ENCODE measurements at places on chromosomes 4 and X.

DNA sequence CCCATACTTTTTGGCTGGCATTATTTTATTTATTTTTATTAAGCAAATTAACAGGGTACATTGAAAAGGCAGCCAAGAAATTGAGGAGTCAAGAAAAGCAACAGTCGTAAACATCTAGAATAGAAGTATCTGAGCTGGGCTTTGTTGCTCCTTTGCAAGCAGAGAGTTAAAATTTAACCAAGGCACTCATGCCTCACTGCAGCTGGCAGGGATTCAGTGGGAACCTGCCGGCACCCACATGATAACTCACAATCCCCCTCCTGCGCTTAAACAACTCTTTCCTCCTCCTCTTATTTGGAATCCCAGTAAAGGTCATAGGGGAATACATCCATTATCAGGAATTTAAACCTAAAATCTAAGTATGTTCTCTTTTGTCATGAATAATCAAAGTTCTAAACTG, 115.5 kb downstream of the SOX3 start:
- no peak for DNase-seq
- no peaks in the 10 kb centered on the region for H3K36me3 ChIP-seq
- H3K27me3 ChIP-seq: no peaks in the 10 kb centered on the region
- H3K27ac ChIP-seq: no peak overlapping the region

DNA sequence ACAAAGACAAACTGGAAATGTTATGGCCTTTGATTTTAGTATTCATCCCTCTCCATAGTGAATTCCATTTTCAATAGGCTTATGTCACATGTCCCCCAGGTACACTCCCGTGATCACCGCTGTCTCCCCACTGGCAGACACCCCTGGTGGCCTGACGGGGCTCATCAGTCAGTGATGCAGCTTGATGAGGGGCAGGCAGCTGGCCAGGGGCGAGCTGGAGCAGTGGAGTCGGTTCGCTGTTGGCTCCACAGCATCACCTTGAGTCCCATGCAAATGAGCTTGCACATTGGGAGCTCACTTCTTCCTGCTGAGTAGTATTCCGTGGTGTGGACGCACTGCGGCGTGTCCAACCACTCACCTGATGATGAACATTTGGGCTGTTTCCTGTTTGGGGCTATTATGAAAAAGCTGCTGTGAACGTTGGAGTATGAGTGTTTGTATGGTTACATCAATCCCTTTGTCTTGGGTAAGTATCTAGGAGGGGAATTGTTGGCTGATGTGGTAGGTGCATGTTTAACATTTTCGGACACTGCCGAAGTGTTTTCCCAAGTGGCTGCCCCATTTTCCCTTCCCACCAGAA, 5.2 kb downstream of the TREX2 start:
- DNase-seq: no peak
- no peaks in the 10 kb centered on the region for H3K4me1 ChIP-seq
- H3K4me3 ChIP-seq: no peak overlapping the region
- peaks cover 12% of the 10 kb centered on the region for H3K27me3 ChIP-seq
- H3K36me3 ChIP-seq: no peaks in the 10 kb centered on the region

DNA sequence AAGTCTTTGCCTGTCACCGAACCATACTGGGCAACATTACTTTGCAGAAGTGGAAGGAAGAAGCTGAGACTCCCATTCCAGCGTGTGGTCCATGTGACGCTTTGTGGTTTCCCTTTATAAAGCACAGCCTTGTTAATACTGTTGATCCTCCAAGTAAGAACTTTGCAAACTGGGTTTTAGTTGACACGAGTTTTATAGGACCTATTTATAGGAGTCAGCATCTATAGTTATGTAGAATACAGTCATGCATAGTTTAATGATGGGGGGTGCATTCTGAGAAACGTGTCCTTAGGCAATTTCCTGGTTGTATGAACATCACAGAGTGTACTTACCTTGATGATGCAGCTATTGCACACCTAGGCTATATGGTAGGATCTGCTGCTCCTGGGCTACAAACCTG, 1879.4 kb upstream of the TENM3 start:
- peaks cover 2% of the 10 kb centered on the region for H3K36me3 ChIP-seq
- no peaks in the 10 kb centered on the region for H3K4me1 ChIP-seq
- no peak for DNase-seq
- H3K4me3 ChIP-seq: no peak overlapping the region

GRCh38 chr4:10958226-10958856, 273.8 kb upstream of the CLNK start:
- DNase-seq: no peak
- H3K27ac ChIP-seq: no peak overlapping the region
- H3K27me3 ChIP-seq: peaks cover 2% of the 10 kb centered on the region
- peaks cover 7% of the 10 kb centered on the region for H3K4me1 ChIP-seq
- no peak overlapping the region for H3K4me3 ChIP-seq

DNA sequence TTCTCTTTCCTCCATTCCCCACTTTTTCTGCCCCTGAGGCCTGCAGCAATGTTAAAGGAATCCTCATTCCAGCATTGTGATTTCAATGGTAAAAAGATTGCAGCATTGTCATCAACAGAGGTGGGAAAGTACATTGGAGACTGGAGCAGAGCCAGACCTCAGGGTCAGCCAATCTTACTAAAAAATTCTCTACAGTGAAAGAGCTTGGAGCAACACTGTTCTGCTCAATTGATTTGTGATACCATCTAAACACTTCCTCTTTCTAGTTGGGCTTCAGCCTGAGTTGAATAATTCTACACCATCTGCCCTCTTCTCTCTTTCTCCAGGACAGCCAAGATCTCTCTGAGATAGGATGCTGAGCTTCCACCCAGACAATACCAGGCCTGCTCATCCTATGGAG, 176.5 kb downstream of the AR start:
- H3K27ac ChIP-seq: no peak overlapping the region
- no peaks in the 10 kb centered on the region for H3K36me3 ChIP-seq
- no peak for DNase-seq

GRCh38 chr4:36277533-36277932, 3.9 kb upstream of the DTHD1 start:
- peaks cover 5% of the 10 kb centered on the region for H3K27me3 ChIP-seq
- no peak overlapping the region for H3K4me3 ChIP-seq
- peaks cover 6% of the 10 kb centered on the region for H3K36me3 ChIP-seq
- no peak overlapping the region for H3K27ac ChIP-seq
- no peak for DNase-seq
- peaks cover 26% of the 10 kb centered on the region for H3K4me1 ChIP-seq

DNA sequence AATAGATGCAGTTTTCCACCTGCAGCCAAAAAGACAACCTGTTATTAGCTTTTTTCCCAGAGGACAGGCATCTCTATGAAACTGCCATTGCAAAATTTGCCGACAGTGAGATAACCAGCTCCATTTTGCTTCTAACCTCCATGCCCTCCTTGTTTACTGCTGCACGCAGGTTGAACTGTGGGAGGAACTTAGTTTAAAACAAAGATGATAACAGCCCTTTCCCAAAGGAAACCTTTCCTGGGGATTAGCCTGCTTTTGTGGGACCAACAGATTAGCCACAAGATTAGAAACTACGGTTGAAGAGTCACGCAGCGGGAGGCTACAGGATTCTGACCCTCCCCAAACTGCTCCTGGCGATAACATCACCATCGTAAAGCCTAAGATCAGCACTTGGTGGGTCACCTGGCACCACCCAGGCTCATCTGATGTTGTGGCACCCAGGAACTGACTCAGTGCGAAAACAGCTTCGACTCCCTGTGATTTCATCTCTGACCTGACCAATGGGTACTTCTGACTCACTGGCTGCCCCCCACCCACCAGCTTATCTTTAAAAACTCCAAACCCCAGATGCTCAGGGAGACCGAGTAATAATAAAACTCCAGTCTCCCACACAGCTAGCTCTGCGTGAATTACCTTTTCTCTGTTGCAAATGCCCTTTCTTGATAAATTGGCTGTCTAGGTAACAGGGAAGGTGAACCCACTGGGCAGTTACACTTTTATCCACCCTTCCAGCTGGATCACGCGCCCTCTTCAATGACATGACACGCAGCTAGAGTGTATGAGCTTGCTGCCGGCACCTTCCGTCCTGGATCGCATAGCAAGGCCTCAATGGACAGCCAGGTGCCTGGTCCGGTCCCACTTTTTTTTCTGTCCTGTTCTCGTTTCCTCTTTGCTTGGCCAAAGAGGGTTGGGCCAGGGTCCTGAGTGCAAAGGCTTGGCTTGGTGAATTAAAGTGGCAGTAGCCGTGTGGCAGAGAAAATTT, 27.2 kb downstream of the NOP14 start:
- peak overlapping the region; percentile 87 for H3K4me3 ChIP-seq
- DNase-seq: peak; percentile 32
- no peaks in the 10 kb centered on the region for H3K27me3 ChIP-seq
- H3K4me1 ChIP-seq: peaks cover 37% of the 10 kb centered on the region
- H3K27ac ChIP-seq: peak overlapping the region; percentile 88

DNA sequence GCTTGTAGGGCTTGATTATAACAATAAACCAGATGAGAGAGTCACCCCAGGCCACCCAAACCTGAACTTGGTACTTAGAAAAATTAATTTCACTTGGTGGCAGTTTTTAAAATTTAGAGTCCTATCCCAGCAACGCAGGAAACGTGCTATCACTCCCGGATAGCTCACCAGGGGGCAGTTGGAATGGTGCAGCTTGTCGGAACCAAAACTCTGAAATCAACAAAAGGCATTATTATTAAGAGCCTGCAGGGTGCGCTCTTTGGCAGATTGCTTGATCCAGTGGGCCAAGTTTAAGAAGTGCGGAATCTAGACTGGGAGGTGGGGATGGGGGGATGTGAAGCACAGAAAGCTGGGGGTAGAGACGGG, 2.4 kb downstream of the FRAS1 start:
- H3K36me3 ChIP-seq: no peaks in the 10 kb centered on the region
- H3K27ac ChIP-seq: no peak overlapping the region
- peaks cover 22% of the 10 kb centered on the region for H3K4me1 ChIP-seq

- peaks cover 25% of the 10 kb centered on the region for H3K4me1 ChIP-seq
- H3K4me3 ChIP-seq: peak overlapping the region; percentile 63
- no peaks in the 10 kb centered on the region for H3K36me3 ChIP-seq
- H3K27ac ChIP-seq: peak overlapping the region; percentile 55
- DNase-seq: peak; percentile 52
- peaks cover 24% of the 10 kb centered on the region for H3K27me3 ChIP-seq
Observed at GRCh38 chr4:786861-787300, 39.0 kb downstream of the CPLX1 start.

GRCh38 chr4:128913228-128913627, 103.7 kb downstream of the JADE1 start:
- no peak overlapping the region for H3K4me3 ChIP-seq
- peaks cover 12% of the 10 kb centered on the region for H3K4me1 ChIP-seq
- H3K27ac ChIP-seq: no peak overlapping the region

- no peak overlapping the region for H3K27ac ChIP-seq
- no peak for DNase-seq
- peaks cover 5% of the 10 kb centered on the region for H3K27me3 ChIP-seq
- H3K4me1 ChIP-seq: no peaks in the 10 kb centered on the region
- H3K36me3 ChIP-seq: no peaks in the 10 kb centered on the region
- no peak overlapping the region for H3K4me3 ChIP-seq
Observed at GRCh38 chr4:14800977-14801376, 201.3 kb upstream of the CPEB2 start.

DNA sequence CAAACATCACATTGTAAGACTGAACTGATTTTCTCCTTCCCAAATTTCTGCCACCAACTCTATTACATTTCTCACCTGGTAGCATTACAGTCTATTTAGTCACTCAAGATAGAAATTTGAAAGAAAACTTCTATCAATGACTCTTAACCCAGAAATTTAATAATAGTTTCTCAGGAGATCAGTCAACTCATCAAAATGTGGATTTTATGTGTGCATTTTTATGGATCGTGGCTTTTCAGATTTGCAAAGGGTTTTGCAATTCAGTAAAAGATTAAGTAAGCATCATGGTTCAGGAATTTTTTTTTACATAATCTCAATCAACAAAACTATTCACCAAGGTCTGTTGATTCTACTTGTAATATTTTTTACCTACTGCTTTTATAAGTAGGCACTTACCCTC, 111.1 kb downstream of the CFAP299 start:
- H3K27me3 ChIP-seq: no peaks in the 10 kb centered on the region
- DNase-seq: no peak
- H3K36me3 ChIP-seq: peaks cover 5% of the 10 kb centered on the region
- no peak overlapping the region for H3K4me3 ChIP-seq

DNA sequence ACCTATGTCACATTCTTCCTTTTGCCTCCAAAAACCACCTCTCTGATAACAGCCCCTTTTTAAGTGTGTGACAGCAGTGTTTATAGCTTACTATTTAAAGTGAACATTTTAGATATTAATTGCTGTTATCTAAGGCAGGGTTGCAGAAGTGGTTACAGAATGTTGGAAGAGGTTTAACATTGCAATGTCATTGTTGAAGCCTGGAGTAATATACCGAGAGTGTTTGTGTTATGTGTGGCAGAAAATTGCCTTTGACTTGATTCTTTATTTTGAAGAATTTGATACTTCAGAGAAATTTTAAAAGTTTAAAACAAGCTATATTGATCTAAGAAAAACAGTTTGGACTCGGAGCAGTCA, 37.1 kb downstream of the SMARCAD1 start:
- H3K36me3 ChIP-seq: peaks cover 23% of the 10 kb centered on the region
- no peak overlapping the region for H3K27ac ChIP-seq
- no peaks in the 10 kb centered on the region for H3K27me3 ChIP-seq
- no peak for DNase-seq
- H3K4me3 ChIP-seq: no peak overlapping the region

DNA sequence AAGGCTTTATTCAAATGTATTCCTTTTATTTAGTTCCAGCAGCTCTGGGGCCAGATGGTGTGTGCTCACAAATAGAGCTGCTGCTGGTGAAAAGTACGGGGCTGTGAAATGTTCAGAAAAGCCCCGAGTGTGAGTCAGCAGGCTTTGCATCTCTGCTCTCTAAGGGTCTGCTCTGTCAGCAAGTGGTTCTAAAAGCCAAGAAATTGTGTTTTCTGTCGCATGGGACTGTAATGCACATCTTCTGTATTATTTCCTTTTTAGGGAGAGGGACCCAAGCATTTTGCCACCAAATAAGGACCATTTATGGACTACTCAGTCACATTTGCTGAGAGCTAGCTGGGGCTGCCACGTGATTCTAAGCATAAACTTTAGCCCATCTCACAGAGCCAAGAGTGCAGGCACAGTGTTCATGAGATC, 82.9 kb upstream of the NHS start:
- H3K4me1 ChIP-seq: no peaks in the 10 kb centered on the region
- peaks cover 2% of the 10 kb centered on the region for H3K27me3 ChIP-seq
- no peak overlapping the region for H3K4me3 ChIP-seq

DNA sequence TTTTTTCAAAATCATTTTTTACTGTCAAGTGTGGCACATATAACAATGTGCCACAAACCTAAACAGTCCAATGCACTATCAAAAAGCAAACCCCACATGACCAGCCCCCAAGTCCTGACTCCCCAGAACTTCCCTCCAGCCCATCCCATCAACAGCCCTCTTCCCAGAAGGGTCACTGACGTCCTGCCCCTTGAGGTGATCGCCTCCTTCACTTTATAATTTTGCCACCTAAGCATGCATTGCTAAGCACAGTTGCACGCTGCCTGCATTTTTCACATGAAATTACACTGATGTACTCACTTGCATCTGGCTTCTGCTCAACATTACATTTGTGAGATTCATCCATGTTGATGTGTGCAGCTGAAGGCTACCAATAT, 42.5 kb downstream of the HTRA3 start:
- H3K36me3 ChIP-seq: no peaks in the 10 kb centered on the region
- H3K4me1 ChIP-seq: no peaks in the 10 kb centered on the region
- no peak overlapping the region for H3K4me3 ChIP-seq

All from activated naive CD8-positive, alpha-beta T cell treated with anti-CD3 and anti-CD28 coated beads, Interleukin-2, amount 10 ng/mL, durations not matched to agents 7 days and 5 days (primary cell).